ENCODE measurements at places on chromosomes 7 and 10.

DNA sequence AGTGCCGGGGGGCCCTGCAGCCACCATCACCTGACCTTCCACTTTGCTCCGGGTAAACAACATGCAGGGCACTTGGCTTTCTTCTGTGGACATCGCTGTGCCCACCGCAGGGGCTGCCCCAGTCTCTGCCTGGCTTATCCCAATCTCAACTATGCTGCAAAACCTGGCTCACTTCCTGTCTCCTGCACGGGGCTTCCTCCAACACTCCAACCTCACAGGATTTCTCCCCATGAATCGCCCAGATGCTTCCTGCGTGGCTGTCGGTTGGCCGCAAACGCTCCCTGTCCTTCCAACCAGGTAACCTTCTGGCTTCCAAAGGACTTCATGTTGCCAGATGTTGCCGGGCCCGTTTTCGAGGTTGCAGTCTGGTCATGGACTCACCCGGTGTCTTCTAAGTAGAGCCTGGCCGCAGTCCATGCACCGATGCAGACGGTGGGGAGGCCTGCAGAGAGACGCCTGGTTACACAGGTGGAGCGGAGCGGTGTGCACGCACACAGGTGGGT lies 109.0 kb downstream of the VIPR2 start:
- no peak for DNase-seq

DNA sequence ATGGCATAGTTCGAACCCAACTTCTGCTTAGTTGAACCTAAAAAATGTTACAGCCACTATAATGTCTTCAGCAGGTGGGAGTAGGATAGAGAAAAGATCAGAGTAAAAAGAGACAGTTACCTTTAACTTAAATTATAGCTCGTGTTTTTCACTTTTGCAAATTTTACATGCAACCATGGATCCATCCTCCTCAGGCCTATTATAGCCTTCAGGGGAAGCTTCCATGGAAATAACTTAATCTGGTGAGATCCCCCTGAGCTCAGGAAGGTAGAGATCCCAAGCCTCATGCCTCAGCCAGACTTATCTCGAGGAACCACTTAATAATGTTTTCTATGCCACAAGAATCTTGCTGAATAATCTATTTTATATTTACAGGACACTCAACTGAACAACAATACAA lies 159.4 kb upstream of the FAM3C start:
- no peak for DNase-seq

DNA sequence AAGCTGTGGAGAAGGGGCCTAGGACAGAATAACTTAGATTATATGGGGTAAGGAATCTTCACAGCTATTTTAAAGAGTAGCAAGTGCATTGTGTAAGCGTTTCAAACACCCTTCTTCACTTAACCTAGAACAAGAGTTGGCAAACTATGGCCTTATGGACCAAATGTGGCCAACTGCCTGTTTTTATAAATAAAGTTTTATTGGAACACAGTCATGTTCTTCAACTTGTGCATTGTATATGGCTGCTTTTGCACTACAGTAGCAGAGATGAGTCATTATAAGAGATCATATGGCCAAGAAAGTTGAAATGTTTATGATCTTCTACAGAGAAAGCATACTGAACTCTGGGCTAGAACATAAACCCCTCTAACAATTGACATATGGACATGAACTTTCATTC lies 187.8 kb downstream of the ETV1 start:
- DNase-seq, result no peak

DNA sequence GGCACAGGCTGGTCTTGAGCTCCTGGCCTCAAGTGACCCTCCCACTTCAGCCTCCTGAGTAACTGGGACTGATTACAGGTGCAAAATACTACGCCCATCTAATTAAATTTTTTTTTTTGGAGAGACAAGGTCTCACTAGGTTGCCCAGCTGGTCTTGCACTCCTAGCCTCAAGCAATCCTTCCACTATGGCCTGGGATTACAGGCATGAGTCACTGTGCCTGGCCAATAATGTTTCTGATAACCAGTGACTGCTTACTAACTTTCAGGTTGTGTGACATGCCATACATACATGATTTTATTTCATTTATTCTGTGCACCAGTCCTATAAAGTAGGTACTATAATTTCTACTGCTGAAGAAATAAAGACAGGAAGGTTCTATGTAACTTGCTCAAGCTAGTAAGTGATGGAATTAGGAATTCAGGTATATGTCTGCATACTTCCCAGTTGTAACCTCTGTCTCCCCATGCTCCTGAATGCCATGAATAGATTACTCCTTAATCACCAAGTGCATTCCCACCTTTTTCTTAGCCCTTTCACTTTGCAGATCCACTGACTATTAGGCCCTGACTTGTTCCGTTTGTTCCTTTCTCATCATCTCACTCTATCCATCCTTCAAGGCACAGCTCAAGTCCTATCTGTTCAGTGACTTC lies 28.1 kb downstream of the MCU start:
- DNase-seq, result peak; percentile 95

DNA sequence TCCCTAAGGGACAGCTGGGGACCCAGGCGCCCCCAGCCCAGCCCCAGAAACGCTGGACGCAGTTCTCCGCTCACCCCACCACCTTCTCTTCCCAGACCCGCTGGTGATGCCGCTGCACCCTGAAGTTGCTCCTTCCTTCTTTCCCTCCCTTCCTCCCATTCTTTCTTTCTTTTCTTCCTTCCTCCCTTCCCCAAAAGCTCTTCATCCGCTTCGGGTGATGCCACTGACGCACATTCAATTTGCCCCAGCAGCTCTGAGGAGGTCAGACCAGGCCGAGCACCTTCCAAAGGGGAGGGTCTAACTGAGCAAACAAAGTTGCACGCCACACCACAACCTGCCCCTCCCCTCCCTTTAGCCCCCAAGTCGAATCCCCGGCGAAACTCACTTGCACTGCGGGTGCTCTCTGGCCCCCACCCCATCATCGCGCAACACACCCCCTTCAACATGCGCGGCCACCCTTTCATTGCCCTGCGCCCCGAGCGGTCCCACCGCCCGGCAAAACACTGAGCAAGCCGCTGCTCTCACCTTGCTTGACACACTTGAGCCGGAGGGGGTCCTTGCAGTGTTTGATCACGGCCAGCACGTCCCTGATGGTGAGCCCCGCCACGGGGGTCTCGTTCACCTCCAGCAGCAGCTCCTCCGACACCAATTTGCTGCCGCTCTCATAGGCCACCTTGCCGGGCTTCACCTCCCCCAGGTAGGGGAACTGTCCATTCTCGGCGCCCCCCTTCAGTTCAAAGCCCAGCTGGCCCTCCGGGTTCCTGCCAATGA lies 787 bp downstream of the MAGI2 start:
- peak; percentile 37 for DNase-seq

DNA sequence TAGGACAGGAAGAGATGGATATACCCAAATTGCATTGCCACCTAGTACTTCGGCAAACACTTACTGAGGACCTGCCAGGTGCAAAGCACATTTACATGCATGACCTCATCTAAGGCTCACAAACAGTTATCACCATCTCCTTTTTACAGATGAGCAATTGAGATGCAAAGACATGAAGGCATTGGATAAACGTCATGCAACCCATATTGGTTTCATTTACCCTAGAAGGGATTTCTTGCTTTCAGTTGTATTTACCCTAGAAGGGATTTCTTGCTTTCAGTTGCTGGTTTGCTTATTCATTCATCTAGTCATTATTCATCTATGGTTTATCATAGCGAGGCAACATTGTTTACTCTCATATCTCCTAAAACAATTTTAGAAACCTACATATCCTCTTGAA lies 52.2 kb downstream of the STEAP1B start:
- no peak for DNase-seq

- peak; percentile 31 for DNase-seq
Measured at GRCh38 chr7:28748933-28749584, 209.1 kb downstream of the TRIL start.
